ENCODE measurements at places on chromosomes 5 and 9. TPM values are rescaled to one million over a fixed set of nuclear protein-coding genes. Genes with fewer than 3 reads are reported as not detected.
A peak's percentile ranks its signal among the peaks of the same experiment; 100 is the strongest.

GRCh38 chr5:58444805-58445204 is 15.1 kb downstream of the PLK2 start:
- no peaks in the 10 kb centered on the region for H3K36me3 ChIP-seq
- no peak overlapping the region for H3K4me3 ChIP-seq
- no peaks in the 10 kb centered on the region for H3K27me3 ChIP-seq

- H3K27me3 ChIP-seq, result no peaks in the 10 kb centered on the region
- no peak overlapping the region for H3K27ac ChIP-seq
- DNase-seq, result no peak
- H3K4me3 ChIP-seq, result no peak overlapping the region
- H3K4me1 ChIP-seq, result peaks cover 3% of the 10 kb centered on the region
Measured at GRCh38 chr5:33507426-33507825, 66.7 kb downstream of the TARS1 start.

FOXD4 gene
- total RNA-seq, result 0.29 TPM

- no peaks in the 10 kb centered on the region for H3K36me3 ChIP-seq
- peak overlapping the region; percentile 94 for H3K4me3 ChIP-seq
- H3K27ac ChIP-seq, result peak overlapping the region; percentile 72
- H3K4me1 ChIP-seq, result peaks cover 28% of the 10 kb centered on the region
- no peak for DNase-seq
Measured at GRCh38 chr5:151448038-151448985, 909 bp downstream of the SLC36A1 start.

CCIN gene
- total RNA-seq, result 2.2 TPM

OR1B1 gene
- total RNA-seq, result not detected

DNA sequence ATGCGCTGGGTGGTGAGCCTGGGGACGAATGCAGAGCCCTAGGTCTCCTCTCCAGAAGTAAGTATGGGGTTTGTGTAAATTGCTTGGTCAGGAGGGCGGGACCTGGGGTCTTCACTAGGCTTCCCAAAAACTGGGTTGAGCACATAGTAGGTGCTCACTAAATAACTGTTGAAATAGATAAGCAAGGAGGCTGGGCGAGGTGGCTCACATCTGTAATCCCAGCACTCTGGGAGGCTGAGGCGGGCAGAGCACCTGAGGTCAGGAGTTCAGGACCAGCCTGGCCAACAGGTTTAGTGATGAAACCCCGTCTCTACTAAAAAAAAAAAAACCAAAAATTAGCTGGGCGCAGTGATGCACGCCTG is 163.9 kb upstream of the IER5L start:
- no peak overlapping the region for H3K4me3 ChIP-seq
- DNase-seq, result no peak
- H3K27ac ChIP-seq, result no peak overlapping the region
- peaks cover 5% of the 10 kb centered on the region for H3K36me3 ChIP-seq

ADRB2 gene
- 0.29 TPM for total RNA-seq

GRCh38 chr9:115134941-115135340 is 17.0 kb upstream of the TNC start:
- no peak overlapping the region for H3K4me3 ChIP-seq
- peaks cover 28% of the 10 kb centered on the region for H3K4me1 ChIP-seq
- no peak for DNase-seq
- no peak overlapping the region for H3K27ac ChIP-seq

HSD17B4 gene
- total RNA-seq, result 134 TPM

DNA sequence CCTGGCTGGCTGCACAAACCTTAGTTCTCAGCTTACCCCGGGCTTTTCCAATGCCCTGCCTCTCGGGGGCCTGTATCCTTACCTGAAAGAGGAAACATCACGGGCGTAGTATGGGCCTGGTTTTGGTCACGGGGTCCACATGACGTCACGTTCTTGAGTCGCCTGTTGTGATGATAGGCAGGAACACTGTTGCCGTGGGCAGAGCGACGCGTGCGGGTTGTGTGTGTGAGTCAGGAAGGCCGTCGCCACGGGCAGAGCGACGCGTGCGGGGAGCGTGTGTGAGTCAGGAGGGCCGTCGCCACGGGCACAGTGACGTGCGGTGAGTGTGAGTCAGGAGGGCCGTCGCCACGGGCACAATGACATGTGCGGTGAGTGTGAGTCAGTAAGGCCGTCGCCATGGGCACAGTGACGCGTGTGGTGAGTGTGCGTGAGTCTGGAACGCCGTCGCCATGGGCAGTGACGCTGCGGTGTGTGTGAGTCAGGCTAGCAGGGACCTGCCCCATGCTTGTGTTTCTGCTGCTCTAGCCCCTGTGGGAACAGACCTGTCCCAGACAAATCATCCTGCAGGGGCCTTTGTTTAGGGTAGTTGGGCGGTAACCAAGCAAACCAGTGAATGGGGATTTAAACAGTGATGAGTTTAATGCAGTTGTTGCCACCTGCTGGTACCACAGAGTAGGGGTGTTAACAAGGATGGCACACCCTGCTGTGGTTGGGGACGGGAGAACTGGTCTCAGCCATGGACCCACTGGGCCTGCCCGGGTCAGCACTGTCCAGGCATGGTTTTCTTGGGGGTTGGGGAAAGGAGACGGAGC is 19.8 kb downstream of the TRIP13 start:
- peak overlapping the region; percentile 99 for H3K27ac ChIP-seq
- peaks cover 25% of the 10 kb centered on the region for H3K36me3 ChIP-seq
- no peaks in the 10 kb centered on the region for H3K27me3 ChIP-seq

GRCh38 chr5:142846406-142846805 is 76.2 kb downstream of the ARHGAP26 start:
- no peaks in the 10 kb centered on the region for H3K27me3 ChIP-seq
- H3K4me3 ChIP-seq, result no peak overlapping the region
- peaks cover 13% of the 10 kb centered on the region for H3K4me1 ChIP-seq
- no peak for DNase-seq
- no peak overlapping the region for H3K27ac ChIP-seq

CAMK2A gene
- 0.88 TPM for total RNA-seq

Data from osteoblast (primary cell).